ENCODE measurements at places on chromosomes 3 and 15.
A peak's percentile ranks its signal among the peaks of the same experiment; 100 is the strongest.

DNA sequence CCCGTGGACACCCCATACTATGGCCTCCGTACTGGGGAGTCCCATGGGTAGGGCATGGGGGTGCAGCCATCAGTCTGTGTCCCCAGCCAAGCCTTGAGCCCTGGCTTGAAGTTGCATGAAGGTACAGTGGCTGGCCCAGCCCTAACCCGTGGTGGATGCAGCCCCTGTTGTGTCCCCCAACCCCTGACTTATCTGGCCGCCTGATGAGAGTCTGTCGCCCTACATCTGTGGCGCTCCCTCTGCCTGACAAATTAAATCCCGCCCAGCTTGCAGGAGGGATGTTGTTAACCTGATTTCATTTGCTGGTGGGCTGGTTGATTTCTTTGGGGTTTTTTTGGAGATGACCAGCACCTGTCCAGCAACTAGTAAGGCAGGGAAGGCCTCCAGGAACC, 186.1 kb downstream of the APBA2 start:
- H3K4me3 ChIP-seq = no peak overlapping the region
- H3K27ac ChIP-seq = no peak overlapping the region
- H3K27me3 ChIP-seq = no peaks in the 10 kb centered on the region
- H3K36me3 ChIP-seq = no peaks in the 10 kb centered on the region
- no peaks in the 10 kb centered on the region for H3K4me1 ChIP-seq

DNA sequence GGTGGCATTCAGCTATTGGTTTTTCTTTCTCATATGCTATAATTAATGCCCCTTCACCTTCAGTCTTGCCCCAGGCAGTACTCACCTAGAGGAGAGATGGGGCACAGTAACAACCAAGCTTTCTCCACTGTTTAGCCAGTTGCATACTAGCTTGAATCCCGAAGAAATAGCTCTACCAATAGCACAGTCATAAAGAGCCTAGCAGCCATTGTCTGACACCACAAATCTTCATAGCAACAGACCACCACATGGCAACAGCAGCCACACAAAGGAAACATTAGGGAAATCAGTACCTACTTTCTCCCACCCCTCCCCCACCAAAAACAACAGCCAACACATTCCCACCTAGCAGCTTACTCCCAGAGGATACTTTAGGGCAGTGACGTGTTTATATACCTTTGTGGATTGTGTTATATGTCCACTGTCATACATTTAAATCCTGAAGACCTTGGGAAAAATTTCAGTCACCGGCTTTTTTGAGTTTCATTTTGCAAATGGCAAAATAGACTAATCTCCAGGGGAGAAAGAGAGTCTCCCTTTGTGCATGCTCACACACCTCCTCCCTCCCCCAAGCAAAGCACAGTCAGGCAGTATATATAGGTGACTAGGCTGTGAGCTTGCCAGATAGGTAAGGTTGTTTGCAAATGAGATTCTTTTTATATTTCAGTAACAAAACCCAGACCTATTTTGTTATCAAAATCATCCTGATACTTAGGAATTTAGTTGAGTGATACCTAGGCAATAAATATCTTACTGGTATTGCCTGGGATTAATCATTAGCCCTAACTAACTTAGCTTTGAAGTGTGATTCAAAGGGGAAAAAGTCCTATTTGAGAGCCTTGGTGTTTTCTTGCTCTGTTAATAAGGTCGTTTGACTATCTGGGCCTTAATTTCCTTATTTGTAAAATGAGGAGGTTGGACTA, 140.6 kb downstream of the RBPMS2 start:
- peaks cover 32% of the 10 kb centered on the region for H3K36me3 ChIP-seq
- DNase-seq = peak; percentile 54
- no peaks in the 10 kb centered on the region for H3K27me3 ChIP-seq
- H3K27ac ChIP-seq = peak overlapping the region; percentile 69

GRCh38 chr3:182704926-182705325, 88.4 kb upstream of the ATP11B start:
- no peak overlapping the region for H3K27ac ChIP-seq
- H3K27me3 ChIP-seq = peaks cover 22% of the 10 kb centered on the region
- no peaks in the 10 kb centered on the region for H3K4me1 ChIP-seq
- H3K36me3 ChIP-seq = no peaks in the 10 kb centered on the region

GRCh38 chr15:70210528-70210927, 112.8 kb upstream of the TLE3 start:
- no peak for DNase-seq
- H3K27ac ChIP-seq = no peak overlapping the region
- H3K27me3 ChIP-seq = peaks cover 12% of the 10 kb centered on the region

GRCh38 chr3:121974601-121975111, 47.4 kb downstream of the ILDR1 start:
- no peak overlapping the region for H3K4me3 ChIP-seq
- peaks cover 36% of the 10 kb centered on the region for H3K36me3 ChIP-seq
- H3K27ac ChIP-seq = no peak overlapping the region
- DNase-seq = no peak

DNA sequence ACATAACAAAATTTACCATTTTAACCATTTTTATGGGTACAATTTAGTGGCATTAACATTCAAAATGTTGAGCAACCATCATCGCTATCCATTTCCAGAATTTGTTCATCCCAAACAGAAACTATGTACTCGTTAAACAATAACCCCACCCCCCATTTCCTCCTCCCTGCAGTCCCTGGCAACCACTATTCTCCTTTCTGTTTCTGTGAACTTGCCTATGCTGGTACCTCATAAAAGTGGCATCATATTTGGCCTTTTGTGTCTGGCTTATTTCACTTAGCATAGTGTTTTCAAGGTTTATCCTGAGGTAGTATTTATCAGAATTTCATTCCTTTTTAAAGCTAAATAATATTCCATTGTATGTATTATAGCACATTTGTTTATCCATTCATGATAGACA, 32.4 kb downstream of the C3orf80 start:
- H3K4me1 ChIP-seq = no peaks in the 10 kb centered on the region
- no peak overlapping the region for H3K27ac ChIP-seq
- H3K36me3 ChIP-seq = no peaks in the 10 kb centered on the region
- H3K27me3 ChIP-seq = no peaks in the 10 kb centered on the region
- H3K4me3 ChIP-seq = no peak overlapping the region

DNA sequence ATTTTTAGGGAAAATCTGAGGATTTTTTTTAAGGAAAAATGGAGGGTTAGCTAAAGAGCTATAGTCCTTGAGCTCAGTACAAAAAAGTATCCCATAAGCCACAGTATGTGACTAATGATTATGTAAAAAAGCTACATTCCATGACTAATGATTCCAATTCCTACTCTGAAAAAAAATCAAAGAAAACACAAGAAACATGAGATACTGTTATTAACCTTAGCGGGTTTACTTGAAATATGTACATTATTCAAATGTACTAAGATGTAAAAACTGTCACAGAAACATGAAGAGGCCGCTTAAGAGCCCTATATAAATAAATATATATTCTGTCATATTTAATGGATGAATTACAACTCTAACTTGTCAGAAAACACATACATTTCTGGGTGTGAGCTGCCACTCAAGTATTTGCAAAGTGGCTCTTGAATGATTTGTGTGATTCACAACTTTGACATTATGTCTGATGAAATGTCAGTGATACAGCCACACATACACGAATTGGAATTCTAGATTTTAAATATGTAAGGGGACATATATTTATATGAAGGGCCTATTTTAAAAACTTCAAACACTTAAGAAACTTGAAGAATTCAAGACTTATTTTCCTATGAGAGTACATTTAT, 518.7 kb upstream of the SUCLG2 start:
- H3K4me1 ChIP-seq = no peaks in the 10 kb centered on the region
- H3K36me3 ChIP-seq = no peaks in the 10 kb centered on the region
- H3K27me3 ChIP-seq = no peaks in the 10 kb centered on the region

DNA sequence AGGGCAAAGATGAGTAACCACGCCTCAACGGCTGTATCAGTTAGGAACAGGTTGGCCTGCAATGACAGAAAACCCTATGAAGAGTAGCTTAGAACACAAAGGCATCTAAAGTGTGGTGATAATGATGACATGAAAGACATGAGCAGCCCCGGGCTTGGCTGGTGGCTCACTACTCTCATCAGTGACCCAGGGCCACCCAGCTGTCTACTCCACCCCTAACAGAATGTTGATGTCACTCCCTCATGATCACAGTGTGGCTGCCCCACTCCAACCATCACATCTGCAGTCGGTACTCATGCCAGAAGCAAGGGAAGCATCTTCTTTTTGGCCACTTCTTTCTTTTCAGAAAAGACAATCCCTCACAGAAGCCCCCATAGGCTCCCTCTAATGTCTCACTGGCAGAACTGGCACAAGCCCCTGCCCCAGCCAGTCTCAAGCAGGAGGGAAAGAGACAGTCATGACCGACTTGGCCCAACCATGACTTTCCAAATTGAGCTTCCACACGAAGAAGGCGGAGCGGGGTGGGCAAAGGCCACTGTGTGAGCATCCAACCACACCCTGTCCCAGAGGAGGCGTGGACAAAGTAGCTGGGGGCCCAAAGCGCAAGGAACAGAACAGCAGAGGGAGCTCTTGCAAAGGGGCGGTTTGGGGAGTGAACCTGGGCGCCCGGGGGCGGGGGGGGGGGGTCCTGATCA, 72.0 kb upstream of the IQSEC1 start:
- H3K4me3 ChIP-seq = no peak overlapping the region
- no peak overlapping the region for H3K27ac ChIP-seq
- no peak for DNase-seq
- peaks cover 7% of the 10 kb centered on the region for H3K4me1 ChIP-seq
- H3K27me3 ChIP-seq = peaks cover 4% of the 10 kb centered on the region

DNA sequence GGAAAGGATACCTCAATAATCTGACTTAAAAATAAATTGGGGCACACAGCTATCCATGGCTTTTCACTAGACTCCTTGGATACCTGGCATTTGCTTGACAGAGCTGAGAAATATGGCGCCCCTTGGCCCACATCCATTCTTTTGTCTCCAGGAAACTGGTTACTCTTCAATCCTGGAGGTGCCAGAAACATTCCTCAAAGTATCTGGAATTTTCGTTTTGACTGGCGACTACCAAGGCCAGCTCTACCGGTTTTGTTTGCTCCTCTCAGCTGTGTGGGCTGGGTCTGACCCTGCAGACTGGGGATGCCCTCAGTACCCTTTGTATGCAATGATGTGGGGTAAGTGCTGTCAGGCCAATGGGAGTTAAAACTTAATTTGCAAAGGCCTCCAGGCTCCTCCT, 27.0 kb downstream of the KATNBL1 start:
- DNase-seq = no peak
- H3K4me3 ChIP-seq = no peak overlapping the region
- H3K36me3 ChIP-seq = peaks cover 34% of the 10 kb centered on the region
- H3K4me1 ChIP-seq = no peaks in the 10 kb centered on the region
- H3K27ac ChIP-seq = no peak overlapping the region
- H3K27me3 ChIP-seq = no peaks in the 10 kb centered on the region

DNA sequence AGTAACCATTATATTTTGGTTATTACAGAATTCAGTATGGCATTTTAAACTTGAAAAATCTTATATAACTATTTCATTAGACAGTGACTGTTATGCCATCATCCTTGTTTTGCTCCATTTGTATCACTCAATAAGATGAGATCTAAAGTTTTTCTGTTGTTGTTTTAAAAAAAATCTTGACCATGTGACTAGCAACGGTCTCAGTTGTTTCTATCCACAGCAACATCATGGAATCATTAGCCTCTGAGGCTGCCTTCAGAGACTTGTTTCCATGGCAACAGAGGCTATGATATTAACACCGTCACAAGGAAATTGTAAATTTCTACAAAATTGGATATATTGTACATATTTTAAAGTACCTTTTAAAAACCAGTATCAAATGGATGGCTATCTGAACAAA, 129.8 kb downstream of the DLG1 start:
- H3K27ac ChIP-seq = no peak overlapping the region
- peaks cover 5% of the 10 kb centered on the region for H3K36me3 ChIP-seq
- H3K27me3 ChIP-seq = no peaks in the 10 kb centered on the region
- peaks cover 5% of the 10 kb centered on the region for H3K4me1 ChIP-seq
- no peak overlapping the region for H3K4me3 ChIP-seq

GRCh38 chr15:83067638-83067962, 548 bp upstream of the BTBD1 start:
- peaks cover 20% of the 10 kb centered on the region for H3K4me1 ChIP-seq
- H3K36me3 ChIP-seq = peaks cover 22% of the 10 kb centered on the region
- DNase-seq = no peak
- H3K27me3 ChIP-seq = peaks cover 2% of the 10 kb centered on the region
- H3K27ac ChIP-seq = peak overlapping the region; percentile 53
- no peak overlapping the region for H3K4me3 ChIP-seq

- H3K4me1 ChIP-seq = peaks cover 78% of the 10 kb centered on the region
- DNase-seq = no peak
- peak overlapping the region; percentile 61 for H3K27ac ChIP-seq
- peaks cover 60% of the 10 kb centered on the region for H3K36me3 ChIP-seq
- H3K4me3 ChIP-seq = peak overlapping the region; percentile 95
- H3K27me3 ChIP-seq = no peaks in the 10 kb centered on the region
These were observed 1.8 kb downstream of the TWF2 start for GRCh38 chr3:52237006-52237656.

DNA sequence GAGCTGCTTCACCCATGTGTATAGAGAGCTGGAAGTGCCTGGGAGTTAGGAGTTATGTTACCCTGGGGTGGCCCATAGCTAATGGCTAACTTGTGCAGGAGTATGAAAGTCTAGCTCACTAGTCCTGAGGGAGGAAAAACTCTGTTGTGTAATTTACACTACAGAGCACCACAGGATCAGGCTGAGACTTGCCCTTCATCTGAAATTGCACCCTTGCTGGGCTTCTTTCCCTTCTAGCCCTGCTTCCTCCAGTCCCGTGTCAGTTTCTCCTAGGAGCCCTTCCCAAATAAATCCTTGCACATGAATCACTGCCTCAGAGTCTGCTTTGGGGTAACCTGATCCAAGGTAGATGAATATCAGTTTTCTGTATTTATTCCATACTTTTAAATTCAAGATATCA, 40.0 kb downstream of the CTXND1 start:
- H3K4me1 ChIP-seq = no peaks in the 10 kb centered on the region
- H3K4me3 ChIP-seq = no peak overlapping the region
- no peaks in the 10 kb centered on the region for H3K36me3 ChIP-seq

GRCh38 chr3:69288161-69288895, 97.6 kb downstream of the FRMD4B start:
- peaks cover 2% of the 10 kb centered on the region for H3K36me3 ChIP-seq
- H3K27ac ChIP-seq = peak overlapping the region; percentile 46
- H3K27me3 ChIP-seq = peaks cover 3% of the 10 kb centered on the region
- peaks cover 24% of the 10 kb centered on the region for H3K4me1 ChIP-seq
- DNase-seq = peak; percentile 46
- peak overlapping the region; percentile 28 for H3K4me3 ChIP-seq

DNA sequence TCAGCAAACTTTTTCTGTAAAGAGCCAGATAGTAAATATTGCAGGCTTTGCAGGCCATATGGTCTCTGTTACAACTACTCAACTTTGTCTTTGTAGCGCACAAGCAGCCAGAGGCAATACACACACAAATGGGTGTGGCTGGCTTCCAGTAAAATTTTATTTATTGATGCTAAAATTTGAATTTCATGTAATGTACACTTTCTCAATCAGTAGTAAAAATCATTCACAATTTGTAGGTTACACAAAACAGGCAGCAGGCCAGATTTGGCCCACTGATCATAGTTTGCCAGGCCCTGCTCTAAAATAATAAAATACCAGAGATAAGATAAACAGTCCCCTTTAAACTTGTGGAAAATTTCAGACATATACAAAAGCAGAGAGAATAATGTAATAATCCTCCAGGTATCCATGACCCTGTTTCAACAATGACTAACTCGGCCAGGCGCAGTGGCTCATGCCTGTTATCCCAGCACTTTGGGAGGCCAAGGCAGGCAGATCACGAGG, 330.3 kb downstream of the SHQ1 start:
- H3K27me3 ChIP-seq = no peaks in the 10 kb centered on the region
- no peak overlapping the region for H3K27ac ChIP-seq
- H3K4me3 ChIP-seq = no peak overlapping the region
- peaks cover 28% of the 10 kb centered on the region for H3K4me1 ChIP-seq
- H3K36me3 ChIP-seq = no peaks in the 10 kb centered on the region
- DNase-seq = no peak
